Mesothelial cell of epicardium (in vitro differentiated cells): ENCODE measurements at places on chromosomes 16 and 17. TPM values are rescaled to one million over a fixed set of nuclear protein-coding genes. Genes with fewer than 3 reads are reported as not detected.

GRCh38 chr17:37162800-37163199, 213.0 kb upstream of the C17orf78 start:
- no peak for DNase-seq

CBX1 gene
- 142 to 145 TPM (median 143 TPM) in 3 replicates for total RNA-seq

- no peak for DNase-seq
Measured at GRCh38 chr17:82884970-82885353, 45.1 kb upstream of the ZNF750 start.

ZNF597 gene
- 3.5 to 3.9 TPM (median 3.6 TPM) in 3 replicates for total RNA-seq

- DNase-seq: peak; percentile 79
Measured at GRCh38 chr16:68800257-68800875, 43.0 kb upstream of the TANGO6 start.

DNA sequence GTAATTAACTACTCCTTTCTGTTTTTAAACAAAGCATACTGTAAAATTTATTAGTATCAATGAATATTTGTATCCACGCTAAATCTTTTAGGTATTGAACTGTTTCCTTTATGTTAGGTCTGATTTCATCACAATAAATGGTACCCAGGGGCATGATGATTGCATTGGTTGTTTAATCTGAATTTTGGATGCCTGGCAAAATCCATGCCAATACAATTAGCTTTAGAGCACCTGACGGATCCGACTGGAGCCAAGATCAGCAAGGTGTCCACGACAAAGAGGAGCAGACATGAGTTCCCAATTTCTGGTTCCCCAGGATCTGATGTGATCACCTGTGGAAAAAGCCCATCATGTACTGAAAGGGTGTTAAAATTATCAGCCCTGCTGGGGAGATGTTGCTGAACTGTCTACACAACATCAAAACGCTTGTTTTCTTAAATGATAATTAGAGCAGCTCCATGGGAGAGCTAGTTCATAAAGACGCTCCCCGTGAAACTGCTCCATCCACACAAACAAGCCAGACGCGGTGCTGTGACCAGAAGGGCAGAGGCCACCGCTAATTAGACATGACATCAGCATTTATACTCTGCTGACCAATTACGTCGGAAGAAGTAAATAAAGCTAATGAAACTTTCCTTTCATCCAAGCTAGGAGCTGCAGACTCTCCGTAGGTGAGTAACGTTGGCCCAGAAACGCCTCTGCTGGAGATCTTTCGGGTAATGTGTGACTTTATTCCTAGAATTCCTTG, 151.7 kb downstream of the CPPED1 start:
- no peak for DNase-seq

DNA sequence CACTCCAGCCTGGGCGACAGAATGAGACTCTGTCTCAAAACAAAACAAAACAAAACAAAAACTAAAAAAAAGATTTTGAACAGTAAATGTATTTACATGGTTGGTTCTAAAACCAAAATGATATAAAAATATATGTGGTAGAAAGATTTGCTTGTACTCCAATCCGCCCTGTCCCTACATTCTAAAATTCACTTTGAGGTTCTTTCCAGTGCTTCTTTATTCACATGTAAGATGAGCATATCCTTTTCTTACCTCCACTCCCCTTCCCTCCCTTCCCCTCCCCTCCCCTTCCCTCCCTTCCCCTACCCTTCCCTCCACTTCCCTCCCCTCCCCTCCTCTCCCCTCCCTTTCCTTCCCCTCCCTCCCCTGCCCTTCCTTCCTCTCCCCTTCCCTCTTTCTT, 34.4 kb downstream of the RAP1GAP2 start:
- DNase-seq: no peak

MLYCD gene
- 6.9 to 7.4 TPM (median 7.4 TPM) in 3 replicates for total RNA-seq

METTL26 gene
- 72.1 to 74.0 TPM (median 73.2 TPM) in 3 replicates for total RNA-seq

- no peak for DNase-seq
Measured at GRCh38 chr16:57859331-57859730, 57.0 kb upstream of the KIFC3 start.

GRCh38 chr17:78174346-78174869, 6.0 kb downstream of the SYNGR2 start:
- DNase-seq: no peak

GRCh38 chr17:46793541-46793940, 25.0 kb downstream of the WNT3 start:
- no peak for DNase-seq

GRCh38 chr17:59365383-59365981, 34.0 kb downstream of the YPEL2 start:
- DNase-seq: no peak

MMP2 gene
- 383 to 396 TPM (median 385 TPM) in 3 replicates for total RNA-seq

MAPT gene
- total RNA-seq: 2.5 to 3.1 TPM (median 2.8 TPM) in 3 replicates

TBC1D3H gene
- not detected in 3 replicates for total RNA-seq

DNA sequence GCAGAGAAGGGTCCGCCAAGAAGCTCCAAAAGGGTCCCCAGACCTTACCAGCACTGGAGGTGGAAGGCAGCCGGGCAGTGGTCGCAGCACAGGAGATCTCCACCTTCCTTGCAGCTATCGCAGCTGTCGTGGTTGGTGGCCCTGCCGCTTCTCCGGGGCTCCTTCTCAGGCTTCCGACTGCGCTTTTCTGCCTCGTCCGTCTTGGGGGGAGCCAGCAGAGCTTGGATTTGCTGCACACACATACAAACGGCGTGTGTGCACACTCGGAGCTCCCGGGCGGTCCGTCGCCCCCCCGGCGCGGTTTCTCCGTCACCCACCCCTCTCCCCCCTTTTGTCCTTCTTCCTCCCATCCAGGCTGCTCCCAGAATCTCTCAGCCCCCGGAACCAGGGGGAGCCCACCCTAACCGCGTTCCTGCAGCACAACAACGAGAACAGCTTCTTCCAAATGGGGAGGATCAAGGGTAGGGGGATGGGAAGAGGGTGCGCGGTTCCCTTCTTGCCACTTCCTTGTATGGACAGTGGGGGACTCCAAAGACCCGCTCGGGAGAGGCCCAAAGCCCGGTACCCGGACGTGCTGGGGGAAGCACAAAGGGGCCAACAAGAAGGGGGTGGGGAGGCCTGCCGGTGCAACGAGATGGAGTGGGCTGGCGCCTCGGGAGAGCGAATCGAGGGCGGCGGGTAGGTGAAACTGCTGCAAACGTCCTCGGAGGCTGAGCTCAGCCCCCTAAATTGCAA, 1.1 kb downstream of the PHF12 start:
- DNase-seq: no peak

HOXB9 gene
- 33.8 to 35.4 TPM (median 34.4 TPM) in 3 replicates for total RNA-seq

- DNase-seq: no peak
Measured at GRCh38 chr17:68346448-68346847, 55.2 kb downstream of the ARSG start.

DNA sequence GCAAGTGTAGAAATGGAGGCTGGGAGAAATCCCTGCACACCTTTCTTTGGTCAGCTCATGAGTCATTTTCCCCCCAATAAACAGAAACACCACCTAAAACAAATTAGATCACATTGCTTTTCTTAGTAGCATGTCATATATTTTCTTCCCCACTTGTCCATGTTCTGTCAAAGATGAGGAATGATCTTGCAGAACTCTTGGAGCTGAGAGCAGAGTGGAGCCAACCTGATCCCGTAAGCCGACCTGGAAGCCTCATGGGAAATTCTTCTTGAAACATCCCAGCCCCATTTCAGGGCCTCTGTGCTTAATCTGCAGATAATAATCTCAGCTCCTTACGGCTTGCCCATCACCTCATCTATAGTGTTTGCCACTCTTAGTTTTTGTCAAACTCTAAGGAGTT, 284.6 kb upstream of the ELAC2 start:
- no peak for DNase-seq

SIAH1 gene
- total RNA-seq: 41.5 to 44.0 TPM (median 43.8 TPM) in 3 replicates

DNA sequence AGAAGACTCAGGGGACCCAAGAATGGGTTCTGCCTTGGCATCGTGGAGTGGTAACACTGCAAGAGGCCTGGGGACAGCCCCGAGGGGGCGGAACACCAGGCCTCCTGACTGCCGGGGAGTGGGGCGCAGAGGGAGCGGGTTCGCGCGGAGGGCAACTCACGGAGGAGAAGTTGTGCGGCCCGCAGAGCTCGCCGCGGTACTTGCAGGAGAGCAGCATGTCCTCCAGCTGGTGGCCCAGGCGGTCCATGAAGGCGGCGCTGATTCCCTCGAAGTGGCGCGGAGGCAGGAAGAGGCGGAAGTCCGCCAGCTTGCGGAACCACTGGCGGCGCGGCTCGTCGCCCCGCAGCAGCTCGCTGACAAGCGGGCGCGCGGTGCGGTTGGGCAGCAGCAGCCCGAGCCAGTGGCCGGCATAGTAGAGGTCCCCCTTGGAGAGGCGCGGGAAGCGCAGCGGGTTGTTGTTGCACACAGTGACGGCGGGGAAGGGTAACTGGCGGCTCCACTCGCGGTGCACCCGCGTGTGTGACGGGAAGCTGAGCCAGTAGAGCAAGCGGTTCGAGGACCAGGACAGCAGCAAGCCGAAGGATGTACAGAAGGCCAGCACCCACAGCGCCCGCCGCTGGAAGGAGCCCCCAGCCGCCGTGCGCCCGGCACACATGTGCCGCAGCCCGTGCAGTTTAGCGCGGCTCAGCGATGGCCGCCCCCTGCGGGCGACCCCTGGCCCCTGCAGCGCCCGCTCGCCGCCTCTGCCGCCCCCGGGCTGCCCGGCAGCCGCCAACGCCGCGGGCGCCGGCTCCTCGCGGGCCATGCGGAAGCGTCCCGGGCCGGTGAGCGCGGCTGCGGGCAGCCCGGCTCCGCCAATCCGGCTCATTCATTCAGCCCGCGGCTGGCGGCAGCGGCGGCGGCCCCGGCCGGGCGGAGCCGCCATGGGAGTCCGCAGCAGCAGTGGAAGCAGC, 1.6 kb downstream of the ASIC2 start:
- DNase-seq: peak; percentile 34

DNA sequence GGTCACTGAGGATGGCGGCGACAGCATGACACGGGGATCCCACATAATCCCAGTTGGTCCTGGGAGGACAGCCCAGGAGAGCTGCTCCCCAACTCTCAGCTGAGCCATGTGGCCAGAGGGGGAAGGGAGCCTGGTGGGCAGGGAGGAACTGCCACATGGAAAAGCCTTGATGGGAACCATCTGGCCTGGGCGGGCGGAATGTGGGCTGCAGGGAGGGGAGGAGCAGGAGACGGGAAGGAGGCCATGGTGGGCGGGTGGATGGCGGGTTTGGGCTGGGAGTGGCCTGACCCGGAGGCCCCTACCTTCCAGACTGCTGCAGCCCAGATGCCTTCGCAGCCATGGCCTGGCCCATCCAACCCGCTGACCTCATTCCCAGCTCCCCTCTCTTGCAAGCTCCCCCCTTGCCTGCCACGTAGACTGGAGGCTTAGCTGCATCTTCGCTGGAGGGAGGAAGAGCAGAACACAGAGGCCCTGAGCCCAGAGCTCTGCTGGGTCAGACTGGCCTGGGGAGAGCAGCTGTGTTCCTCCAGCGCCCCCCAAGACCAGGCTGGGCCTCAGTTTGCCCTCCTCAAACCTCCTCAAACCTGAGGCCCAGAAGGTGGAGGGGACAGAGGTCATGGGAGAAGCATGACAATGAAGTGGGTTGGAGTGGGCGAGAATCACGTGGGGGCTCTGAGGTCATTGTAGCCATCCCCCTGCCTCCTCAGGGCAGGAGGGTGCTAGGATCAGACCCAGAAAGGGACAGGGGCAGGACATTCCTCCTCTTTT, 8.2 kb upstream of the COL1A1 start:
- peak; percentile 74 for DNase-seq

DNA sequence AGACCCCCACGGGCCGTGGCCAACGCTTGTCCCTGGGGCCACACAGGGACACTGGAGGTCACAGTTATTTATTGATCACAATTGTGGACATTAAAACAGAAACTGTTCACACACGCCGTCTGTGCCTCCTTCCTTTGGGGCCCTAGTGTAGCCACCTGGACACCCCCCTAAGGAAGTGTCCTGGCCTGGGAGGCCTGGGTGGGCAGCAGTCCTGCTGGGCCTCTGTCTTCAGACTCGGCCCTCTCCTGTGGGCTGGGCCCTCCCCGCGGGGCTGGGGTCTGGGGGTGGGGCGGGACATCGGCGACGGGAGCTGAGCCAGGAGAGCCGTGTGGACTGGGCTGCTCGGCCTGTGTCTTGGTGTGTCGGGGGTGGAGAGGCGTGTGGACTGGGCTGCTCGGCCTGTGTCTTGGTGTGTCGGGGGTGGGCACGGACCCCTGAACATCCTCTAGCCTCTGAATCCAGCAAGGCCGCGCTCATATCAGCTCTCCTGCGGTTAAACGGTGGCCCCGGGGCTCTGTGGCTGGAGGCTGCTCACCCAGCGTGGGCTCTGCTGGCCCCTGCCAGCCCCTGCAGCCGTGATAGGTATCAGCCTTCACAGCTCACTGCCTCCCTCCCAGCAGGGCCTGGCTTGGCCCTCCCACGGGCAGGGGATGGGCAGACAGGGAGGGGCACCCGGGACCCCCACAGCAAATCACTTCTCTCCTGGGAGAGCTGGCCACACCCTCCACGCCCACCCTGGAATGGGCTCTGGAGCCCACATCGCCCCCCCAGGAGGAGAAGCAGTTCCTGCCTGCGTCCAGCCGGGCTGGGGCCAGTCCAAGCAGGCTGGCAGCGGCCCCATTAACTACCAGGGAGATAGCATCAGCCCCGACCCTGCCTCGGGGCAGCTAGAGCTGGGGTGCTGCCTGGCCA, 1.1 kb upstream of the NHLRC4 start:
- DNase-seq: no peak

- no peak for DNase-seq
Measured at GRCh38 chr16:84286578-84287240, 8.0 kb upstream of the WFDC1 start.
